Spleen (tissue), 13 donors: ENCODE measurements at places on chromosomes 4 and X. TPM values are rescaled to one million over a fixed set of nuclear protein-coding genes. Genes with fewer than 3 reads are reported as not detected.

The CNKSR2 gene
- 11.2 TPM for total RNA-seq

The RPS6KA6 gene
- total RNA-seq, result 1.2 TPM

The TMEM31 gene
- not detected for total RNA-seq

The MMRN1 gene
- total RNA-seq, result 4.9 TPM
